ENCODE measurements at places on chromosomes 12 and 14.
A peak's percentile ranks its signal among the peaks of the same experiment; 100 is the strongest.

DNA sequence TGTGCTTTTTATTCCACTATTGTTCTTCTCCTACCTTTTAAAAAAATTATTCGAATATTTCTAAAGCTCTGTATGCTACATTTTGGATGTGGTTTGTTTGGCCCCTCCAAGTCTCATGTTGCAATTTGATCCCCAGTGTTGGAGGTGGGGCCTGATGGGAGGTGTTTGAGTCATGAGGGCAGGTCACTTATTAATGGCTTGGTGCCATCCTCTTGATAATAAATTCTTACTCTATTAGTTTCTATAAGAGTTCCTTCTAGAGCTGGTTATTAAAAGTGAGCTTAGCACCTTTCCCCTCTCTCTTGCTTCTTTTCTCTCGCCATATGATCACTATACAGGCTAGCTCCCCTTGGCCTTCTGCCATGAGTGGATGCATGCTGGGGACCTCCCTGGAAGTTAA is 445.6 kb upstream of the PDE3A start:
- DNase-seq: no peak

DNA sequence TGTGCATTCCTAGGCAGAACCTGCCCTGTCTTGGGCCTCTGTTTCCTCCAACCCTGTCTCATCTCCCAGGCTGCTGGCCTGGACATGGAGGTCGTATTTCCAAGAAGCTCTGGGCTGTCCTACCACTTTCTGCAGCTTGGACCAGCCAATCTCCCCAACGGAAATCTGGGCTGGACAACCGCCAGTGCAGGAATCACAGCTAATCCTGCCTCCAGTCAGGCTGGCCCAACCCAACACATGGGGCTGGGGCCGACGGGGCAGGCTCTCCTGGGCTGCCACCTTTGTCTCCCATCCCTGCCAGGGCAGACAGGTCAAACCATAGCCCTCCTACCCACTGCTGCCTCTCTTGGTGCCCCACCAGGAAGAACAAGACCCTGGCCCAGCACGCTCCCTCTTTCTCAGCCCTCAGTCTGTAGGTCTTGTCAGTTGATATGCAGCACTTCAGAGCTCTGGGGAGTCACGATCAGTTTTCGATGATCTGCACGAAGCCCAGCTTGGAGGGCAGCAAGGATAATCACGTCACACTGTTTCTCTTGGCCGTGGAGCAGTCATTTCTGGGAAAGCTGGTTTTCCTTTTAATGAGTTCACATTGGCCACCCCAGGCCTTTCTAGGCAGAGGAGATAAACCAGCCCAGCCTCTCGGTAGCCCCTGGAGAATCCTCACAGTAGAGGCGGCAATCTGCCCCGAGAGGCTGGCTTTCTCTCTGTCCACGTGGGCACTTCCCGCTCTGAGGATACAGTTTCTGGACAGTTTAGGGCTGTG is 195.2 kb upstream of the PRMT8 start:
- no peak for DNase-seq

- no peak for DNase-seq
Observed at GRCh38 chr14:71242237-71242748, 335.0 kb downstream of the PCNX1 start.

- no peak for DNase-seq
Observed at GRCh38 chr12:108455706-108456105, 59.4 kb upstream of the FICD start.

- DNase-seq: no peak
Observed at GRCh38 chr14:88137327-88137726, 132.4 kb downstream of the GPR65 start.

DNA sequence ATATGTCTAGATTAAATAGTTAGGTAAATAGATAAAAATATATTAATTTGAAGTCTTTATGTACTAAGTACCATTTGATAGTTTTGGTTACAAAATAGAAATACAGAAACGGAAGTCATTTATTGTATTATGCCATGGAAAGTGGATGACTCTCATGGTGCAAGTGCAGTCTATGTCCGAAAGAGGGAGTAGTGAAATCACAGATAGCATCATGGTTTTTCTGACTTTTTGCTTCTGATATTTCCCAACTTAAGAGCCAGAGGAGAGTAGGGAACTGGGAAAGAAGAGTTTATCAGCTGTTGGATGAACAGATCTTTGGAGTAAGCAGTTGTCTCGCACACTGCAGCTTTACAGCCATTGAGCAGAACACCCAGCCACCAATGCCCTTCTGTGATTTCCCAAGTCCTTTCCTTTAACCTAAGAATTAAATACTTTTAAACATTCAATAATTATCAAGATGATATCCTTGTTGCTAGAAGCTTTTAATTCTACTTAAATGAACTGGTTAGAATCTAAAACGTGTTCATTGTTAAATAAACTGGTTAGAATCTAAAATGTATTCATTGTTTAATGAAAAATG is 18.4 kb upstream of the SRGAP1 start:
- peak; percentile 58 for DNase-seq

GRCh38 chr12:127389923-127390322 is 877.0 kb upstream of the TMEM132C start:
- no peak for DNase-seq

DNA sequence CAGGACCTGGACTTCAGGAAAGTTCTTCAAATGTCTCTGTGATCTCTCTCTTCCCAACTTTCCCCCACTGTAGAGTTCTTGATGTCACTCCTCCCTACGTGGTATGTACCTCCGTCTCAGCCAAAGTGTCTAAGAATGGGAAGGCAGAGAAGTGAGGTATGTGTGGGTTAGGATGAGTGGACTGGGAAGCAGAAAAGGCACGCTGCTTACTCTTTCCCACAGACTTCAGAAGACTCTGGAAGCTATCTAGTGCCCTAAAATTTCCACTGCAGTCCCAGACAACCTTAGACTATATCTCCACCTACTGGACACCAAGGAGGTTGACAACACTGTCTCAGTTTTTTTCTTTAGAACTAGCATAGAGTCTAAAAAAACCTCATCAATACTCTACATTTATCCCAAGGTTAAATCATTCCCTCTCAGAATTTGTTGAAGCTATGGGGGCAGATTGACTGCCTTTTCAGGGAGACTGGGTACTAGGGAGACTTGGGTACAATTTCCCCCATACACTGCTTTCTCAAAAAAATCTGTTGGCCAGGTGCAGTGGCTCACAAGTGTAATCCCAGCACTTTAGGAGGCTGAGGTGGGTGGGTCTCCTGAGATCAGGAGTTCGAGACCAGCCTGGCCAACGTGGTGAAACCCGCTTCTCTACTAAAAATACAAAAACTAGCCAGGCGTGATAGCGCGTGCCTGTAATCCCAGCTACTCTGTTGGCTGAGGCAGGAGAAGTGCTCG is 20.6 kb upstream of the ITGA5 start:
- DNase-seq: peak; percentile 34

DNA sequence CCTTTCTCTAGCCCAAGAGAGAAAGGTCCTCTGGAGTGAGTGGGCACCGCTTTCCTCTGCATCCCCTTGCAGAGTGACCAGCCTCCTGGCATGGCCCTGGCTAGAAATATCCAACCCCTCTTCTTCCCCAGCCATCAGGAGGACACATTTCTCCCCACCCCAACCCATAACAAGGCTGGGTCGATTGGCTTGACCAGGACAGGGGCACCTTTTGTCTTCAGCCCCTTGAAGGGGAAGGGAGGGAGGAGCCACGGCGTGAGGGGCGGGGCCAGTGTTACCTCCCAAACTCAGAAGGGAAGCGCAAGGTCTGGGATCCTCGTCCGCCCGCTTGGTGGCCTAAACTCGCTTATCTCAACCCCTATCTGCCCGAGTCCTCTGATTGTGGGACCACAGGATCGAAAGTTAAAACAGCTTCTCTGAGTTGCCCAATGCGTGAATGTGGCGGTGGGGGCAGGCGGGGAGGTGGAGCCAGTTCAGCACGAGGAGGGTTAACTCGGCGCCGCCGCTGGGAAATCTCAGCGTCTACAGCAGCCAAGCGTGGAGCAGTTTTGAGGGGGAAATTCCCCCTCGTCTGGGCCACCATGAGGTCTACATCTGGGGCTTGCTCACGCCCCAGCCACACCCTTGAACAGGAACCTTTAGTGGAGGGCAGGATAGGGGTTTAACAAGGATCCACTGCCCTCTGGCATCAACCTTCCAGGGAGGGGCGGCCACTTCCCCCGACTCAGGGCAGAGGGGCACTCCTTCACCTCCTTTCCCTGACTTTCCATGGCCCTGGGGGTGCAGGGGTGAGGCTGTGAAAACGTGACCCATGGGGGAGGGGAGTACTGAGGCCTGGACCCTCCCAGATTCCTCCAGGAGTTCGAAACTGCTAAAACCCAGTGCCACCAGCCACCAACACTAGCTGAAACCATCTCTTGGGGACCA is 795 bp downstream of the STAT6 start:
- peak; percentile 17 for DNase-seq

DNA sequence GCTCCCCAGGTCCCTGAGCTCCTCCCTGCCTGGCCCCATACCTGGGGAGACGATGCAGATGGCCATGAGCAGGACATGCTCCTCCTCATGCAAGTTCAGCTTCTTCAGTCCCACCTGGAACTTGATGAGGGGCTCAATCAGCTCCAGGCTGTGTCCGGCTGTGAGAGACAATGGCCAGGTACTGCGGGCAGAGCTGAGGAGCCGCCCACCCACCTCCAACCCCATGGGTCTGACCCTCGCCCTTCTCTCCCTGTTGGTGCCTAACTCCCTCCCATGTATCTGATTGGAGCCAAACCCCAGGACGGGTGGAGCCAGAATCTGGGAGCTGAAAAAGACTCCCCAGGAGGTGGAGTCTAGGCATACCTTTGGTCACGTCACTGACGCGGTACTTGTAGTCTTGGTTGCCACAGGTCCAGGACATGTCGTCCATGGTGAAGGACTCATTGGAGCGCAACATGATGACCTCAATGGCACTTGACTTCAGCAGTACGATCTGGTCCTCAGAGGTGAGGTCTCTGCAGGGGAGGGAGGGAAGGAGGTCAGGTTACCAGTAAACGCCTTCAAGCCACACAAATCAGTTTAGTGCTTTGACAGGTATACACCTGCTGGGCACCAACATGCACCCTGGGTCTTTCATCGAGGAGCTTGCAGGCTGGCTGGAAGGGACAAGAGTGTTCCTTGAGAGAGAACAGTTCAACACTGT is 26.7 kb upstream of the HDAC7 start:
- no peak for DNase-seq

- no peak for DNase-seq
Observed at GRCh38 chr12:31958569-31959160, 550 bp upstream of the RESF1 start.

GRCh38 chr12:31000751-31001150 is 72.9 kb upstream of the DDX11 start:
- DNase-seq: no peak

- no peak for DNase-seq
Observed at GRCh38 chr14:68714991-68715924, 77.6 kb downstream of the ZFP36L1 start.

DNA sequence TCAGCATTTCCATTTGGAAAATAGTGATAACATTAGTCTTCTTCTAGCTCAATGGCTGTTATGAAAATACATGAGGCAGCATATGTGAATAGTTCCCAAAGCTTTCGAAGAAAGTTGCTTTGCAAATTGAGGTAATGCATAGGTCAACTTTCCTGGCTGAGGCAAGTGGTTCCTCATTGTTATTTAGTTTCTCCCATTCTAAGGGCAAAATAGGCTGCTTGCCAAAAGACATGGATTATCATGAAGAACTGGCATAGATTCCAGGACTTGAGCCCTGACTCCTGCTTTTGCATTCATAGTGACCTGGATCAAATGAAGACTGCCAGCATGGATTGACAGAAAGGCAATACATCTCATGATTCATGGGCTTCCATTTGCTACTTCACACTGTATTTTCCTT is 35.7 kb downstream of the LRFN5 start:
- DNase-seq: no peak

GRCh38 chr12:47887529-47887928 is 17.3 kb downstream of the VDR start:
- no peak for DNase-seq

DNA sequence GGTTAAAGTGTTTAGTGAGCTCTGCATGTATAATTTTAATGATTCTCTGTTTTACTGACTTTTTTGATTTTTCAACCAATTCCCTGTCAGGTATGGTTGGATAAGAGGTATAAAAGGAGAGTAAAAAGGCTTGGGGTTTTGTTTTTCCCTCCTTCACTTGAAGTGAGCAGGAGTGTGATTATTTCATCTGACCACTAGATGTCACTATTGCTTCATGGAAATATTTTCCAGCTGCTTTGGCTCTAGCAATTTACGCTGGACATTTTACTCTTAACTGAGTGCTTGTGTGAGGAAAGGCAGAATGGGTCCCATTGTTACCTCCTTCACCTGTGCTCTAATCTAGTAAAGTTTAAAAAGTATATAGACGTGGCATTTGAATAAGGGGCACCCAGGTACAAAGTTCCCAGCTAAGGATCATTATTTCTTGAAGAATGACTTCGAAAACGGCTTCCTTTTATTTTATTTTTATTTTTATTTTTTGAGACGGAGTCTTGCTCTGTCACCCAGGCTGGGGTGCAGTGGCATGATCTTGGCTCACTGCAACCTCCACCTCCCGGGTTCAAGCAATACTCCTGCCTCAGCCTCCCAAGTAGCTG is 66.5 kb downstream of the TBC1D30 start:
- peak; percentile 61 for DNase-seq

DNA sequence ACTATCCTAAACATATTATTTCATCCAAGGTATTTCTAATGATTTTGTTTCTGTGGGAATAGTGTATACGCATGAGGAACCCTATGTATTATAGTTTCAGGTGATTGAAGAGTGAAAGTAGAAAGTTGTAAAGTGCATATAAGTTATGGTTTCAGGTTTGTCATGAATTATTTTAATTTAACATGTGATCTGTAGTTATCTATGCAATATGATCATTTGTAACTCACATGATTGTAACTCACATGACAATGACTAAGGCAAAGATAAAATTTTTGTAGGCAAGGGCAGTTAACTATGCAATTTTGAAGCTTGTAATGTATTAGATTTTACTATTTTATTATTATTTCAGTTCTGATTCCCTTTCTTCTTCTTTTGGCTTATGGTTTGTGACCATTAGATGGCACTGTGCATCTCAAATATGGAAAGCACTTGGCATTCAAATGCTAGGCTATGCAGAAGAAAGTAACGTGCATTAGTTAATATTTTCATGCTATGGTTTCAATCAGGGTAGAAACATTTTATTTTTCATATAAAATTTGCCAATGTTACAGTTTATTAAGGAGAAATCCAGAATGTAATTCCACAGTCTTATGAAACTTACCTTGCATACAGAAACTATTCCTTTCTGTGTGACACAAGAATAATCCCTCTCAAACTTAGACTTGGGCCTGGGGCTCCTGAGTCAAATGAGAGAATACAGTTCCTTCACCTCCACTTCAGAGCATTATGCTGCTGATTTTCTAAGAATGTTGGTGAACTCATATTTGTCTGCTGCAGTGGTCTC is 15.8 kb upstream of the TMEM30B start:
- DNase-seq: peak; percentile 50

- no peak for DNase-seq
Observed at GRCh38 chr12:85688837-85689236, 147.4 kb downstream of the RASSF9 start.

- no peak for DNase-seq
Observed at GRCh38 chr12:111211910-111212757, 156.8 kb downstream of the PHETA1 start.

DNA sequence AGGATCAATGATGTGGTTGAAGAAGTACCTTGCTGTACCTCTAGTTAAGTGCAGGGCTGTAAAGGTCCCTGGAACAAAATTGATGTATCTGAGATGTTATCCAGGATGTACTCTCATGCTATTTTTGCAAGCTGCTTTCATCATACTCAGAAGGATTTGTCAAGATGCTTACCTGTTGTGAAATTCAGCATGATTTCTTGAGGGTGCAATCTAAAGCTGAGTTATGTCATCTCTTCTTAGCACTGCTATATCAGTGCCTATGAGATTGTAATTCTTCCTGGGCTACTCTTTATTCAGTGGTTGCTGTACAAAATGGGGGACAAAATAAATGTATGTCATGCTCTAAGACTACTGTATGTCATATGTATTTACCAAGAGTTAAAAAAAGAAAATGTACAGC is 340.7 kb upstream of the LMO3 start:
- no peak for DNase-seq
